Activated T-cell treated with anti-CD3 and anti-CD28 coated beads, Interleukin-2, amount 50 U/mL, for 4 hours (primary cell): ENCODE measurements at places on chromosomes 1 and 21.
A peak's percentile ranks its signal among the peaks of the same experiment; 100 is the strongest.

- DNase-seq: peak; percentile 71
Measured at GRCh38 chr1:20194757-20195461, 8.6 kb upstream of the PLA2G2C start.

GRCh38 chr1:168391851-168392681 is 111.4 kb downstream of the TBX19 start:
- DNase-seq: no peak

GRCh38 chr1:205947024-205947423 is 3.8 kb upstream of the SLC26A9 start:
- no peak for DNase-seq

GRCh38 chr21:14707511-14708020 is 161.5 kb upstream of the SAMSN1 start:
- no peak for DNase-seq

GRCh38 chr1:81976539-81976938 is 175.8 kb downstream of the ADGRL2 start:
- DNase-seq: no peak

DNA sequence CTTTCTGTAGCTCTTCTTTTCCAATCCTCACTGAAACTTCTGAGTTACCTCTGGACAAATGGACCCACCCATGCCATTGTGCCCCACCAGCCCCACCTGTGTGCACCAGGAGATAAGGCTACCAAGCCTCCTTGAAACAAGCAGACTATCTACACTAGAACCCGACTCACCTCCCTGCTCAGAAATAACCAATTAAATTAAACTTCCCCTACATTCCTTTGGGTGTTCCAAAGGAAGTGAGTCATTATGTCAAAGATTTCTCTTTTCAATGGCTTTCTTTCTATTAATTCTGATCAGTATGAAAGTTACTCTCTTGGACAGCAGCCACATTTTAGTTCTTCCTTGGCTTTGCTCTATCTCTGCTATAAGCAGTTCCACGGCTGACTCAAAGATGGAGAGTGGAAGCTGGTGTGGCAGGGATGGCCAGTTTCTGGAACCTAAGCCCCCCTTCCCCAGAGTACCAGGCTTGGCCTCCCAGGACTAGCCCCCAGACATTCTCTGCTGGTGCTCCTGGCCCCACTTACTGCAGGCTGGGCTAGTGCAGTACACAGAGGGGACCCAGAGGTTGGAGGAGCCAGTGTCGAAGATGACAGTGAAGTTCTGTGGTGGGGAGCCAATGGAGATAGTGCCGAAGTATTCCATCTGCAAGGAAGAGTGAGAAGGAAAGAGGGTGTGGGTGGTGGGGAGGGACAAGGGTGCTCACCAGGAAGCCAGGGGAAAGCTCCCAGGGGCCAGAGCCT is 1.9 kb downstream of the CTSE start:
- DNase-seq: no peak

- no peak for DNase-seq
Measured at GRCh38 chr1:156069490-156070455, 8.8 kb downstream of the RAB25 start.
